SW480 (cell line): ENCODE measurements at places on chromosomes 7 and 10.

GRCh38 chr10:127872871-127873600 lies 19.7 kb downstream of the CLRN3 start:
- peak; percentile 81 for DNase-seq

- peak; percentile 49 for DNase-seq
These were observed 46.6 kb downstream of the CCSER2 start for GRCh38 chr10:84375011-84375410.

DNA sequence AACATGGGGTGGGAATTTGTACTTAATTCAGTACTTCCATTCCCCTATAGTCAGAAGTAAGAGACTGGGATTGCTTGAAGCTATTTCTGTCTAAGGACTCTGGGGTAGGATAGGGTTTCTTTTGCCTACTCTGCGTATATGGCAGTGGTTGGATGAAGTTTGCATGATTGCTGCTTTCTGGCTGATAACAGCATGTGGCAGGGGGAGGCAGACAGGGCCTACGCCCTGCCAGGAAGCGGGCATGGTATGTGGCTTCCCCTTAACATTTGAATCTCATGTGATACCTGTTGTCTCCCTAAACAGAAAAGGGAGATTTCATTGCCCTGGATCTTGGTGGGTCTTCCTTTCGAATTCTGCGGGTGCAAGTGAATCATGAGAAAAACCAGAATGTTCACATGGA lies 57.1 kb downstream of the TACR2 start:
- no peak for DNase-seq

- no peak for DNase-seq
These were observed 177.1 kb upstream of the SVIL start for GRCh38 chr10:29811751-29812427.

DNA sequence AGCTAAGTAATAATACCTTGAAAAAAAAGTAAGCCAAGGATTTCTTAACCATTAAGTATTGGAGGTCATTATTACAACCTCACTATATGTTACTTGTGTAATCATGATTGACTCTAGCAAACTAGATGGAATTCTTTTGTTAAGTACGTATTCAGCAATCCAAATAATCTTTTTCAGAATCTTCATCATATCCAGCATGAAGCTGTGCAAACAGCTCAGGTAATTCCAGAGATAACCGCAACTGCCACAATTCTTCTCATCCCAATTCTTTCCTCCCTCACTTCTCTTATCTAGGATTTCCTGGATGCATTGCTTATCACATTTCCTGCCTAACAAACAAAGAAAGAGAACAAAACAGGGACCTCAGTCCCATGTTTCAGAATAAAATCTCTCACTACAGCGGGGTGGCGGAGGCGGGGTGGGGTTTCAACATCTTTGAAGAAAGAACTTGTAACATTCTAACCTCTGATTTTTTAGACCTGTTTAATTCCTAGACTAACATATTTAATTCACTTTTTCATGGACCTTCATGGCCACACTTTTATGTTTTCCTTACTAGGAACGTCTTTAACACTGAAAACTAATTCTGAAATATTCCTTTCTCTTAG lies 156.5 kb downstream of the POM121L12 start:
- DNase-seq = no peak

GRCh38 chr10:96229568-96230030 lies 41.8 kb downstream of the BLNK start:
- peak; percentile 55 for DNase-seq

DNA sequence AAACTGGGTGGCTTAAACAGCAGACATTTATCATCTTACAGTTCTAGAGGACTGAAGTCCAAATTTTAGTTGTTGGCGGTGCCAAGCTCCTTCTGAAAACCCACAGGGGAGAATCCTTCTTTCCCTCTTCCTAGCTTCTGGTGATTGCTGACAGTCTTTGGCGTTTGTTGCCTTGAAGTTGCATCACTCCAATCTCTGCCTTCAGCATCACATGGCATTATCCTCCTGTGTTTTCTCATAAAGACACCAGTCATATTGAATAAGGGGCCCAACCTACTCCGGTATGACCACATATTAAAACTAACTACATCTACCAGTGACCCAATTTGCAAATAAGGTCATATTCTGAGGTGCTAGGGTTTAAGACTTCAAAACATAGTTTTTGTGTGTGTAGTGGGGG lies 472.1 kb upstream of the IGFBP3 start:
- DNase-seq = no peak

DNA sequence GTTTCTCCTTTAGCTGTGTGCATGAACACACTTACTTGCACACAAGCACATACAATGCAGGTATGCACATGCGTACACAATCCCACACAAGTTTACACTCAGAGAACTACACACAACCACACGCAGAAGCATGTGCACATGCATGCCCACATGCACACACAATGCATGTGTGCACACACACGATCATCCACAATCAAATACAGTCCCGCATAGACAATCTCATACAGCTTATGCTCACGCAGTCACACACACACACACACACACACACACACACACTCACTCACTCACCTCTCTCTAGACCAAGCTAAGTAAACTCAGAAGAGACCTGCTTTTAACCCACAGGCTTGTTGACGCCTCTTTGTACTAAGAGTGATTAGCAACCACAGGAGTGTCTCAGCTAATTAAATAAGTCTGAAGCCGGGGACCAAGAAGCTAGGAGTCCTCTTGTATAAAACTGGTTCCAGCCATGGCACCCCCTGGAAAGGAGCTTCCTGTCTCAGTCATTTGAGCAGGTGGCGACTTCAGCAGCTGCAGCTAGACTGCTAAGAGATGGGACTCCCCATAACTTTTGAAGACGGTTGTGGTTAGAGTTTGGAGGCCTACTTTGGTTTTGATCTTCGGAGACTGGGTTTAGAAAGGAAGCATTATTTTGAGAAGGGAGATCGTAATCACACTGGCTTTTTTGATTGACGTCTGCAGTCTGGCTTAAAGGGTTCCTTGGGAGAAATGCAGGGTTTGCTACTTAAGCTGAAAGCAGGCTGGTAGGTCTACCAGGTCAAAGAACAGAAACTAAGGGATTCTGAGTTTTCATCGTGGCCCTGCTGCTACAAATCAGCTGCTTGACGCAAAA lies 82.3 kb upstream of the ADRB1 start:
- peak; percentile 43 for DNase-seq

- DNase-seq = no peak
These were observed 3.9 kb downstream of the TSPAN15 start for GRCh38 chr10:69455006-69455763.

DNA sequence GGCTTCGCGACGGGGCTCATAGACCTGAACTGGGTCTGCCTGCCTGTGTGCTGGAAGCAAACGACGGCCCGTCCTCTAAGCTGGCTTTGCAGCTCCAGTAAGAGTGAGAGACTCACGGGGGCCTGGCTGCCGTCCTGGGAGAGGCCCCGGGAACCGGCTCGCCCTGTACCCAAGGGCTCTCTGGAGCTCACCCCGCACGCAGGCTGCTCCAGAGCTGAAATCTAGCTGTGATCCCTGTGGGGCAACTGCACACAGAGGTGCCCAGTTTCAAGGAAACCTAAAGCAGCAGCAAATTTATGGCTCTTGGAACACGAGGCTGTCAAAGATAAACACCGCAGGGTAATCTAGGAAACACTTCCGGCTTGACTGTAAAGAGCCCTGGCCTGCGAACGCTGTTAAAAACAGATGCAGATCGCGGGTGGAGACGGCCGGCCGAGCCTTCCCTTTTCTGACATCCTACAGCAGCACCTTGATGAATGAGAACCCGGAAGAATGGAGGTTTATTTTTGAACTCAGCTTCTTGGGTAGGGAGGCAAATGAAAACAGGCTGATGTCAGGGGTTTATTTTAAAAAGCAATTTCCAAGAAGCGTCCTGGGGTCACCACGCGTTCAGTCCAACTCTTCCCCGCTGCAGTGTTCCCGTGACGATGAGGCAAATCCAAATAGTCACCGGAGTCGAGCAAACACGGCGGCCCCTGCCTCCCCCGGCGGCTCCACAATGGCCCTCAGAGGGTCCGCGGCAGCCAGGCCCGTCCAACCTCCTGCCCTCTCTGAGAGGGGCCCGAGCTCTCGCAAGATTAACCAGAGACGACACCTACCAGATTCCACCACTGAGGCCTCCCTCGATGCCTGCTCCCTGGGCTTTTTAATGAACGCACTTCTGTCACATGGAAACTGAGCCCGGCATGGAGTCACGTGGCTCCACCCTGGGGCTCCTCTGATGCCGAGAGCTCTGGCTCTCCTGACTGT lies 29.6 kb downstream of the AMZ1 start:
- DNase-seq = no peak

GRCh38 chr7:26480156-26480555 lies 188.5 kb downstream of the SNX10 start:
- DNase-seq = no peak

DNA sequence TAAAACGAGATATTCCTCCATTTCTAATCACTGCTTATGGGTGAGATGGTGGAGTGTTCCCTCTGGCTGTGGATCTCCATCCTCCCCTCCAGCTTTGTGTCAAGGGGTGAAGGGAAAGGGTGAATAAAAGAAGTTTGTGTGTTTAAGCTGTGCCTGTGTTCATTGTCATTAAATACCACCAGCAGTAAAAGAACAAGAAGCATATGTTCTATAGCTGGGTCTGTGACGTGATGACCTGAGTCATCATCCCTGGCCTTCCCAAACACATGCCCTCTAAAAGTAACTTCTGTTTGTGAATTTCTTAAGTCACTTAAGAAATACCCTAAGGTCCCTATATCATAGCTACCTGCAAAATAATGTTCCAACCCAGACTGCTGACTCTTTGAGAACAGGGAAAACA lies 104.9 kb downstream of the PPP1R17 start:
- no peak for DNase-seq

DNA sequence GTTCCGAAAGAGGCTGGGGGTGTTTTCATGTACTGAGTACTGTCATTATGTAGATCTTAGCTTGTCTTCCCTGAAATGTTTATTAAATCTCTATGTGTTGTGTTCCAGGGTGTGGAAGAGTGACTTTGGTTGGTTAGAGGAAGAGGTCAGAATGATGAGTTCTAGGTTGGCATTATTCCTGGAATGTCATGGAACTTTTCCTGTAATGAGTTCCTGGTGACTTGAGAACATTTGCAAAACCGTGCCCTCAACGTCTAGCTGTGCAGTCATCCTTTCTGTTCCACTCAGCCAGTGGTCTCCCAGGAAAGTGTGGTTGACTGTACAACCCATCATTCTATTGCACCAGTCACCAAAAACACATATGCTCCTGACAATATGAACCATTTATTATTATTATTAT lies 129.6 kb downstream of the BICC1 start:
- no peak for DNase-seq

- no peak for DNase-seq
These were observed 29.1 kb downstream of the RHEB start for GRCh38 chr7:151490456-151491105.

GRCh38 chr10:26682931-26683330 lies 14.6 kb upstream of the PDSS1 start:
- no peak for DNase-seq

DNA sequence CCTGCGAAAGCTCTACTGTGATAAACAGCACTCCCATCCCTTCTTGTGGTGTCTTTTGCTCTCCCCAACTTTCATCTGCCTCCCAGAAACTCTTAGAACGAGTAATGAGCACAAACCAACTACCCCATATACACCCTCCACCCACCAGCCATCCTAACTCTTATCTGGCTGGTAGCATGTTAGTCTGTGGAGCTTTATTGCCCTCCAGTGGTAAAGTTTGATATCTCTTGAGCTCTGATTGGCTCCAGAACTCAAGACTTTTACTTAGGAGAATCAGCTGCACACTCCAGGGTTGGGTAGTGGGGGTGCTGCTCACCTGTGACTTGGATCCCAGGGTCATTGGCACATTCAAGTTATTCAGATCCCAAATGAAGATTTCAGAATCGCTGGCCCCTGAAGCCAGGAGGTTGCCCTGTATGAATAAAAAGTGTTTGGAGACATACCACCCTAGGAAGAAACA lies 10.9 kb downstream of the SEC31B start:
- DNase-seq = peak; percentile 58

DNA sequence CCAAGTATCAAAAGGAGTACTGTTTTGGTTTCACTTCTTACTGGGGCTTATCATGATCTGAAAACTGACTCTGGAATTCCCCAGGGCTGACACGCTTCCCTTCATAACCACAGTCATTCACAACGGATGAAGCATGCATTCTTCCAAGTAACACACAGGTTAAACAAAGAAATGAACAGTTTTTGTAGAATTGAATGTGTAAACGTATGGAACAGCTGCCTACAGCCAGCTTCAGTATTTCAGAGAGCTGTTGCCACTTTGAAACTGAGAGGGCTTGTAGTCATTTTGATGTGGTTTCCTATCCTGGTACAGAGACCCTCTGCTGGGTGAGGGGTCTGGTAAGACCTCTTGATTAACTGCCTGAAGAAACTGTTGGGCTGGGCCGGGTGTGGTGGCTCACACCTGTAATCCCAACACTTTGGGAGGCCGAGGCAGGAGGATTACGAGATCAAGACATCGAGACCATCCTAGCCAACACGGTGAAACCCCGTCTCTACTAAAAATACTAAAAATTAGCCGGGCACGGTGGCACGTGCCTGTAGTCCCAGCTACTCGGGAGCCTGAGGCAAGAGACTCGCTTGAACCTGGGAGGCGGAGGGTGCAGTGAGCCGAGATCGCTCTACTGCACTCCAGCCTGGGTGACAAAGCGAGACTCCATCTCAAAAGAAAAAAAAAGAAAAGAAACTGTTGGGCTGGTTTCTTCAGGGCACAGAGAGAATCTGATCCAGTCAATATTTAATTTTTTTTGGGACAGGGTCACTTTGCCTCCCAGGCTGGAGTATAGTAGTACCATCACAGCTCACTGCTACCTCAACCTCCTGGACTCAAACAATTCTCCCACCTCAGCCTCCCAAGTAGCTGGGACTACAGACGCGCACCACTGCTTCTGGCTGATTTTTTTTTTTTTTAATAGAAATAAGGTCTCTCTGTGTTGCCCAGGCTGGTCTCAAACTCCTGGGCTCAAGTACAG lies 4.7 kb downstream of the NFE2L3 start:
- DNase-seq = peak; percentile 92

DNA sequence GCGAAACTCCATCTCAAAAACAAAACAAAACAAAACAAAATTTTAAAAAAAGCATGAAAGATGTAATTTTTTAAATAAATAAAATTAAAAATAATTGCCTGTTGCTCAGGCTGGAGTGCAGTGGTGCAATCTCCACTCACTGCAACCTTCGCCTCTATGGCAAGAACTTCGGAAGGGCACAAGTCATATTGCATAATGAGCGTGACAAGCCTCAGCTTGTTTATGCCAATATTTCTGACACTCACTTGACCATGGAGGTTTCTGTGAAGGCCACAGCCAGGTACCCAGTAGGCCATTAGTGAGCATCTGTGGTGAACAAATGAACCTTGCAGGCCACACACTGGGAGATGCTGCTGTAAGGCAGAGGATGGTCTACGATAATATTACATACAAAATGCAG lies 106.1 kb upstream of the KMT2C start:
- DNase-seq = no peak

GRCh38 chr10:13885238-13885990 lies 298.6 kb downstream of the PRPF18 start:
- DNase-seq = no peak

DNA sequence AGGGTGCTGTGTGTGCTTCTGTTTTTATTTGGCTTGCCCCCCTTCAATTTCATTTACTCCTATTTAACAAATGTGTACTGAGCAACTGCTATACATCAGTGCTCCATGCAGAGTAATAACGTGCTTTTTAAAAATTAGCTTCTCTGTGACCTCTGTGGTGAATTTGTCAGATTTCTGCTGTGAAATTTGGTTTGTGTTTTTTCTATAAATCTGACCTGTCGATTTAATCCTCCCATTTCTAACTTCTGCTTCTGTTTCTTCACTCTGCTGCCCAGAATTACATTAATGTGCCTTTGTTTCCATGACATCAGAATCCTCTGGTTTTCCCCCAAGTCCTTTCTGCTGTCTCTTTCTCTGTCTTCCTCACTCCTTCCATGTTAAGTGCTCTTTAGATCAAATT lies 123.8 kb upstream of the CACNA2D1 start:
- no peak for DNase-seq
